ENCODE measurements at places on chromosomes 1 and 21.

- DNase-seq: no peak
These were observed 15.8 kb upstream of the JUN start for GRCh38 chr1:58799650-58800049.

- no peak for DNase-seq
These were observed 8.7 kb downstream of the EEIG2 start for GRCh38 chr1:108568589-108568988.

- no peak for DNase-seq
These were observed 52.2 kb downstream of the PLA2G4A start for GRCh38 chr1:186880982-186881381.

DNA sequence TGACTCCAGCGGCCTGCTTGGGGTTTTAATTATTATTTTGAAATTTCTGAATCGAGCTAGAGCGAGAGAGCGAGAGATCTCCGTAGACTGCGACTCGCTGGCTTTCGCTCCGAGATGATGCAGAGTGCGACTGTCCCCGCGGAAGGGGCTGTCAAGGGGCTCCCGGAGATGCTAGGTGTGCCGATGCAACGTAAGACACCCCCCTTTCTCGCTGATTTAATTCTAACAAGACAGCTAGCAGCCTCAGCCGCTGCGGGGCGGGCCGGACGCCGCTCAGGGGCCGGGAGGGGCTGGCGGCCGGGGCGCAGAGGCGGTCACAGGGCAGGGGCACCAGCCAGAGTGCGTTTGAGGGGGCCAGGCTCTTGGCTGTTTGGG, 339 bp downstream of the LHX4 start:
- no peak for DNase-seq

GRCh38 chr1:182119631-182120030, 58.1 kb upstream of the ZNF648 start:
- no peak for DNase-seq

GRCh38 chr1:228288536-228289238, 80.8 kb downstream of the OBSCN start:
- DNase-seq: no peak

GRCh38 chr1:111754984-111755330, 744 bp upstream of the DDX20 start:
- no peak for DNase-seq

DNA sequence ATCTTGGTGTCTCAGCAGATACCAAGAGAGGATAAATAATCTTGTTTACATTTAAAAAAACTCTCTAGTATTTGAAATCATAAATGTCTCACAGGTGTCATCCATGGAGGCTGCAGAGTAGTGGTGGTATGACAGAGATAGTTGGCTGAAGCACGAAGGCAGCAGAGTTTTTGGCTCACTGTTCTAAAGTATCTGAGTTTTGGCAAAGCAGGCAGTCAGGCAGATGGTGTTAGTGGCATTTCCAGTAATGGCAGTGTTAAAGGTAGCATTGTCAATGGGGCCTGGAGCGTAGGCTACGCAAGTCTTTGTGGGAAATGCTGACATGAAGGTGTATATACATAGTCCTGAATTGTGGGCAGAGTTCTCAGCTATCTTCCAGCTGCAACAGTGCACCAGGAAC, 68.5 kb upstream of the HSD17B7 start:
- peak; percentile 39 for DNase-seq

GRCh38 chr1:154994591-154994990, 1.2 kb downstream of the LENEP start:
- DNase-seq: no peak

- no peak for DNase-seq
These were observed 5.1 kb upstream of the AIM2 start for GRCh38 chr1:159081626-159082025.

All from cerebellar nuclear complex (tissue), 1 donor.